ENCODE measurements at places on chromosomes 12 and 14.

DNA sequence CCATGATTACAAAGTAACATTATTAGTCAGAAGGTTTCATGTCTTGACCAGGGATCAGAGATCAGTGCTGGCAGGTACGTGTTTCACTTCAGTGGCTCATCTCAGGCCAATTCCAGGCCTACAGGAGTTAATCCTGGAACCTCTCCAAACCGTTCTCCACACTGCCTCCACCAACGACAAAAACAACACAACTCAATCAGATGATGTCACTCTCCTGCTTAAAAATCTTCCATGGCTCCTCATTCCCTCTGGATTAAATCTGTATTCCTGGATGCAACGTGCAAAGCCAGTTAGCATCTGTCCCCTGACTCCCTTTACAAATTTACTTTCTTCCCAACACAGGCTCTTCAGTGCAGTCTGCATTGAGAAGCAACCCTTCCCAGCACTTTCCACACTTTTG lies 34.3 kb upstream of the TXNRD1 start:
- DNase-seq = no peak

DNA sequence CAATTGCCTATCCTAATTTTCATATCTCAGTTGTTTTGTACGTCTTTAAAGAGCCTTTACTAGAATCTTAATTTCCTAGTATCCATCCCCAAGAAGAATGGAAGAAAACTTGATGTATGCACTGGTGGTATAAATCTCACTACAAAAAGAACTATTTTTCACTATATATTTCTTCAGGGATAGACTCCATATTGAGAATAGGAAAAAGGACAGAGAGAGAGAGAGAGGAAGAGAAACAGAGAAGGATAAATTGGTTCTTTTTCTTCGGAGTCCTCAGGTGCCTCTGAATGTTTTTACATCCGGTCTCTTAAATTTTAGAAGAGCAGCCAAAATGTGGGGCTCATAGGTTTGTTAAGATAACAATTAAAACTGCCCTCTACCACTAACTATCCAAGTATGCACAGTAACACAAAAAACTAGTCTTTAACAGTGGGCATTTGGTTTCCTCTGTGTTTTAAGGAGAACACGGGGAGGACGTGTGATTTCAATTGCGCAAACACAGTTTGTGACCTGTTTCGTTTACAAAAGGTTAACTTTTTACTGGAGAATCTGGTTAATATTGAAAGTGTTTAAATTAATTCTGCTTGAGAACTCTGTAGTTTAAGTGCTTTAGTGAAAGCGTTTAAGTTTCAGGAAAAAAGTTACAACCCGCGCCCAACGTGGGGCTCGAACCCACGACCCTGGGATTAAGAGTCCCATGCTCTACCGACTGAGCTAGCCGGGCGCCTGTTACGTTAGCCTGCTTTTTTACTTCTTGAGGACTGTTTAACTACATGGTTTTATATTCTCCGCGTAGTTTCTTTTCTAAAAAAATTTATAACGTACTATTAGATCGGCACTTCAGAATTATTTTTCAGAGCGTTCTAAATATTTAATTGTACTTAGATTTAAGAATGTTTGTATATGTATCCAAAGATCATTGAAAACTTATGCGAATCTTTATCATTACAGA lies 5.1 kb upstream of the PSMA3 start:
- DNase-seq = no peak

GRCh38 chr12:52423661-52424500 lies 10.3 kb downstream of the KRT75 start:
- DNase-seq = no peak

DNA sequence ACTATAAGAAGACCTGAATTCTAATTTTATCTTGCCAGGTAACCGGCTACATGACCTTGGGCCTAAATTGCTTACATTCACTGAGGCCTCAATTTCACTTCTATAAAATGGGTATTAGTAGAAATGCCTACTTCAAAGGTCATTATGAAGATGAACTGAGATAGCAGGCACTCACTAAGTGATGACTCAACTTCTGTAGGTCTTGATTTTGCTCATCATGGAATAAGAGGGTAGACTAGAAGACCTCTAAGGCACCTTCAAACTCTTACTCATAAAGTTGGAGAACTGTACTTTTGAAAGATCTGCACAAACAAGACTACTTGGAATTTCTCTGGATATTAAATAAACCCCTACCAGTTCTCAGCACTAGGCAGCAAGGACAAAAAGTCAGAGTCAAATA lies 39.3 kb upstream of the FRMD6 start:
- no peak for DNase-seq

Measured in NCI-H524 treated with DMSO at 0.1 percent for 48 hours (cell line).